ENCODE measurements at places on chromosomes 6 and 20. TPM values are rescaled to one million over a fixed set of nuclear protein-coding genes. Genes with fewer than 3 reads are reported as not detected.

Gene TCEA2
- 45.6 TPM for total RNA-seq

Gene ADGRB3
- total RNA-seq: 9.0 TPM

Gene MYH7B
- total RNA-seq: 3.9 TPM

Gene LTA
- not detected for total RNA-seq

- no peaks in the 10 kb centered on the region for H3K4me1 ChIP-seq
- no peak overlapping the region for H3K4me3 ChIP-seq
- H3K27ac ChIP-seq: no peak overlapping the region
- no peaks in the 10 kb centered on the region for H3K36me3 ChIP-seq
Observed at GRCh38 chr20:41748051-41748450, 129.9 kb upstream of the CHD6 start.

- peak overlapping the region; percentile 87 for H3K27ac ChIP-seq
- H3K4me1 ChIP-seq: peaks cover 33% of the 10 kb centered on the region
- no peaks in the 10 kb centered on the region for H3K27me3 ChIP-seq
- no peaks in the 10 kb centered on the region for H3K36me3 ChIP-seq
- DNase-seq: no peak
- H3K4me3 ChIP-seq: no peak overlapping the region
Observed at GRCh38 chr6:163323705-163324104, 90.8 kb upstream of the QKI start.

GRCh38 chr6:79385333-79385732 lies 150.9 kb upstream of the HMGN3 start:
- no peaks in the 10 kb centered on the region for H3K4me1 ChIP-seq
- no peak overlapping the region for H3K27ac ChIP-seq
- no peaks in the 10 kb centered on the region for H3K27me3 ChIP-seq
- DNase-seq: no peak
- no peak overlapping the region for H3K4me3 ChIP-seq

DNA sequence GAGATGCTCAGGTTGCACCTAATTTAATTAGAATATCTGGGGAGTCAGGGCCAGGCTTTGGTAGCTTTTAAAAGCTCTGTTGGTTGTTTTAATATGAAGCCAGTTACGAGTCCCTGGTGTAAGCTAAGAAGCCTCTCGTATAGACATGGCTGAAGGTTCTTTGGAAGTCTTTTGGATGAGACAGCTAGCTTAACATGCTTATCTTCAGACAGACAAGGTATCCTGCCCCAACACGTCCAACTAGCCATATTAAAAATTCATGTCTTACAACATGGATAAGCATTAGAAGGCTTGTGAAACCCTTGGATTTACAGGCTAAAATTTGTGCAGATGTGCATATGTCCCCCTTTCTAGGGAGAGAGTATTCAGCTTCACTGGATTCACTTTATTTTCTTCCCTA lies 105.7 kb upstream of the KCNK16 start:
- no peaks in the 10 kb centered on the region for H3K27me3 ChIP-seq
- no peak overlapping the region for H3K27ac ChIP-seq
- no peak overlapping the region for H3K4me3 ChIP-seq
- H3K4me1 ChIP-seq: no peaks in the 10 kb centered on the region
- DNase-seq: no peak

DNA sequence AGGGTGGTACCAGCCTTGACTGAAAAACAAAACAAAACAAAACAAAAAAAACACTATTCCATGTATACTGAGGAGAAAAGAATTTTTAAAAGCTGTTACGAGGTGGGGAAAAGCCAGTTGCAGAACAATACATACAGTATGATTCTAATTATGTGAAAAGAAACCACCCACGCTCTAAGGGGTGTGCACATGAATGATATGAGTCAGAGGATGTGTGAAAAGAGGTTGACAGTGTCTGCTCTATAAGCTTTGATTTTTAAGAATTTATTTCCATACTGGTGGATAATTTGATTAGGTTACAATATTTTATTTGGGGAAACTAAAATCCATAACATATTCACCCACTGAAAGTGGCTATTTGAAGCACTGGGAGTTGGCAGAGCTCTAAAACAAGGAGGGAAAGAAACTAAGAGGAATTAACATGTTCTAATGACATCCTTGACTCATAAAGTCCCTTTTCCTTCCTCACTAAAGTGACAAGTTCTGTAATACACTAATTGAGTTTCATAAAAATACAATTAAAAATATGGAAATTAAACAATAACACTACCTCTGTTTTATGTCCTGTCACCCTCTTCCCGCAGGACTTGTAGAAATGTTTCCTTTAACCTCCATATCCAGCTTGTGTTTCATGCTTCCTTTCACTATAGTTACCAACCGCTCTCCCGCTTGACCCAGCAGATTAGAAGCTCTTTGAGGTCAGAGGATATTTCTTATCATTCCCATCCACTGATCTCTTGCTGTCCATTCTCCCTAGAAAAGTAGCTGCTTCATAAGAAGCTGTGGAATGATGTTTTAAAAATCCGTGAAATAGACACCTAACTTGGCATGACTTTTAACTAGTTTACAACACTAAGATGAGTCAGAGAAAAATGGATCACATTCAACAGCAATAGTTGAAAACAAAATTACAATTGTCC lies 118.6 kb upstream of the CCDC28A start:
- H3K4me1 ChIP-seq: peaks cover 7% of the 10 kb centered on the region
- DNase-seq: no peak
- no peaks in the 10 kb centered on the region for H3K27me3 ChIP-seq
- H3K27ac ChIP-seq: no peak overlapping the region
- H3K36me3 ChIP-seq: no peaks in the 10 kb centered on the region

DNA sequence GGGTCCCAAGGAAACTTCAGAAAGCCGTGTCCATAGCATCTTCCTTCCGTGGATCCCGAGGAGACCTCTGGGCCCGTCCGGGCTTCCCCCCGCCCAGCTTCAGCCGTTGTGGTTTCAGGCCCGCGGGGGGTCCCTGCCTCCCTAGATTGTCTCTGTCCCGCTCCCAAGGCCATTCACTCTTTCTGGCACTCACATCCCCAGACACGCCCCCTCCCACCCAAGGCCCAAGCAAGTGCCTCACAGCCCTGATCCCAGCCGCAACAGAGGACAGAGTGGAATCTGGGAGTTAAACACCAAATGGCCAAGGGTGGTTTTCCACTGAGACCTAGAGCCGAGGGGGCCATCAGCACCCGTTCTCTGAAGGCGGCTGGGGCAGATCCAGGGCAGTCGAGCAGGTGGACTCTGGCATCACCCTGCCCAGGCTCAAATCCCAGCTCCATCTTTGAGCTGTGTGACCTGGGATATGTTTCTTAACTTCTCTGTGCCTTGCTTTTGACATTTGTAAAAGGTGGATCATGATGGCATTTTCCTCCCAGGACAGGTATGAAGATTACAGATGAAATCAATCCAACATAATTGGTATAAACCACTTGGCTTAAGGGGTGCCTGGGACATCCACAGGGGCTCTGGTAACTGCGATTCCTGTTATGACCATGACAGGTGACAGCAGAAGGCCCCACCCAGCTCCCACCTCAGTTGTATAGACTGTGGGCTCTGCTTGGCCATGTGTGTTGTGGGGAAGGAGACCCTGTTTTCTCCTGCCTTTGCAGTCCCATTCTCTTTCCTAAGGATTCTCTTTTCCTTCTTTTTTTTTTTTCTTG lies 48.1 kb downstream of the CTCFL start:
- H3K27ac ChIP-seq: no peak overlapping the region
- H3K27me3 ChIP-seq: peaks cover 22% of the 10 kb centered on the region
- DNase-seq: no peak

- H3K4me1 ChIP-seq: no peaks in the 10 kb centered on the region
- H3K4me3 ChIP-seq: no peak overlapping the region
- DNase-seq: no peak
- no peaks in the 10 kb centered on the region for H3K27me3 ChIP-seq
- H3K27ac ChIP-seq: no peak overlapping the region
- no peaks in the 10 kb centered on the region for H3K36me3 ChIP-seq
Observed at GRCh38 chr6:12335131-12335527, 45.0 kb downstream of the EDN1 start.

GRCh38 chr6:41576667-41577066 lies 30.5 kb downstream of the FOXP4 start:
- no peaks in the 10 kb centered on the region for H3K36me3 ChIP-seq
- H3K4me3 ChIP-seq: no peak overlapping the region
- peaks cover 91% of the 10 kb centered on the region for H3K4me1 ChIP-seq
- no peak overlapping the region for H3K27ac ChIP-seq

DNA sequence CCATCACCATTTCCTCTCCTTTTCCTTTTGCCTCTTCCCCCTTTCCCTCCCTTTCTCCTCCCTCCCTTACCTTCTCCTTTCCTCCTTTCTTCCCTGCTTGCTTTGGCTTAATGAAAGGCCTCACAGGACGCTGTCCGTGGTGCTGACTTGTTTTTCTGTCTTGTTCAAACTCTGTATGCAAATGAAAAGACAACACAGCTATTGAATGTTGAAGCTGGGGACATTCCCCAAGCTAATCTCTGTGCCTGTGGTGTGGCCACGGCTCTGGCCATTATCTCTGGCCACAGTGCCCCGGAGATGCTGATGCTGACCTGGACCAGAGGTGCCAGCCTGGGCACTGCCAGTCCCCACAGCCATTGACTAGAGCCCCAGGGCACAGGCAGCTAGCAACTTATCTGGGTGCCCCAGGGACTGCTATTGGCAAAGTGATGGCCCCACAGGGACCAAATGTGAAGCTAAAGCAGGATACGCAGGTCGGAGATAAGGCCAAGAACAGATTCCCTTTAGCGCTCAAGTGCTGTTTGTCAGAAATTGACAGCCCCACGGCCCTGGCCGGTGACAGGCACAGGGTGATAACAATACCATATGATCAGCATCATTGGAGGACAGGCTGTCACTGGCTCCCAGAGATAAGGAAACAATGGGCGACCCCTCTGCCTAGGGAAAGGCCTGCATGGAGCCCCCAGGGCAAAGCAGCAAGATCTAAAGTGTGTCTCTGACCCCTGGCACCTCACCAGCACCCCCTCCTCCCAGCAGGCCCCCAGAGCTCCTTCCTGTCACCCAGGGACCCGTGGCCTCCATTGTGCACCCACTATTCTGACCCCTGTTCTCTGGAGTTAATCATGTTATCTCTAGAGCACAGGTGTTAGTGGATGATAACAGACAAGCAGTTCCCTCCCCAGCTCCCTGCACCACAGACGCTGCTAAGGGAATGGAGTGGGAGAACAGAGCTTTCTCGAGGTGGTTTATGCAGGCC lies 31.6 kb upstream of the SLC32A1 start:
- no peak overlapping the region for H3K4me3 ChIP-seq
- no peaks in the 10 kb centered on the region for H3K36me3 ChIP-seq
- H3K4me1 ChIP-seq: no peaks in the 10 kb centered on the region
- H3K27me3 ChIP-seq: no peaks in the 10 kb centered on the region
- no peak overlapping the region for H3K27ac ChIP-seq

DNA sequence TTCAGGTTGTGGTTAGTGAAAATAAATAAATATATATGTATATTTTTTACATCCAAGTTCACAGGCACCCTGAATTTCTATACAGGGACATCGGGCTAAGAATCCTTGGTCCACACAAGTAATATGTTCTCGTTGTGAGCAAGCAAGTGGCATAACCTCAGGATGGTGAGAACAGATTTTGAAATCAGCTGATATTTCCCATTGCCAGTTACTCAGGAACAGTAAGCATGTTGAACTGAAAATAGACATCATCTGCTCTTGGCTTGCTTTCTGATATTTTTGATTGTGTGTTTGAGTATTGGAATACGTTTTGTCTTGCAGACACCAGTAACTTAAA lies 87.7 kb downstream of the TRMT6 start:
- no peak for DNase-seq
- H3K27me3 ChIP-seq: no peaks in the 10 kb centered on the region
- H3K4me1 ChIP-seq: no peaks in the 10 kb centered on the region
- no peak overlapping the region for H3K4me3 ChIP-seq
- H3K36me3 ChIP-seq: no peaks in the 10 kb centered on the region
- H3K27ac ChIP-seq: no peak overlapping the region

DNA sequence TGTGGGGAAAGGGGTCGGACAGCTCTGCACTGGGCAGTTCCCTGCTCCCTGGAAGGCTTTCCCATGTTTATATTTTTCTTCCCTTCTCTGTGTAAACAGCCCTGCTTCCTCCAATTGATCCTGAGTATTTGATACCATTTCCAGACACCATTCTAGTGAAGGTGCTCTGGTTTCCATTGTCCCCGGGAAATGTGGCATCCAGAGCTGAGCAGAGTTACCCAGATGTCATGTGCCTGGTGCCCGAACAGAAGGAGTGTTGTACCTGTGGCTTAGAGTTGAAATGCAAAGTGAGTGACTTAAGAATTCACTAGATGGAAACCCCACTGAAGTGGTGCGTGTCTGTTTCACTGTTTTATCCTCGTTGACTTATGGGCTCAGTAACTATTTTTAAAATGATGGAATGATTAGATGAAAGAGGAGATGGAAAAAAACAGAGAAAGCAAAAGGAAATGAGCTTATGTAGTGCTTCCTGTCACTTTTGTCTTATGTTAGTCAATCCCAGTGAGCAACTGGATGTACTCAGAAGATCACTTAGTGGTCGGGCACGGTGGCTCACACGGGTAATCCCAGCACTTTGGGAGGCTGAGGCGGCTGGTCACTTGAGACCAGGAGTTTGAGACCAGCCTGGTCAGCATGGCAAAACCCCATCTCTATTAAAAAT lies 83.8 kb downstream of the SASH1 start:
- H3K27ac ChIP-seq: no peak overlapping the region
- no peak overlapping the region for H3K4me3 ChIP-seq
- no peaks in the 10 kb centered on the region for H3K27me3 ChIP-seq
- no peak for DNase-seq
- peaks cover 2% of the 10 kb centered on the region for H3K4me1 ChIP-seq

DNA sequence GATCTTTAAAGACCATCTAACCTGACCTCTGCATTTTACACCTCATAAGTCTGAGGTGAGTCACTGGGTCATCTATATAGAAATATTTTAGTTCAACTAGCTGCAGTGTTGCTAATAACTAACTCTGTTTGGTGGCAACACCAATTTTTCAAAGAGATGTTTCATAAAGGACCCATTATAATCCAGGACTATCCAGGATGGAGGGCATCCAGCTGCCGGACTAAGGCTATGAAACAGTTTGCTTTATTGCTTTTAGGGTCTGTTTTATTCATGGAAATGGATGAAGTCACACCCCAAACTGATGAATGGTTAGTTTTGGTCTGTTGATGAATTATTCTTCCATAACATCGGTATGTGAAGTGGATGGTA lies 204.2 kb upstream of the GMDS start:
- H3K27ac ChIP-seq: no peak overlapping the region
- no peak for DNase-seq
- H3K36me3 ChIP-seq: no peaks in the 10 kb centered on the region
- no peaks in the 10 kb centered on the region for H3K4me1 ChIP-seq
- H3K4me3 ChIP-seq: no peak overlapping the region

DNA sequence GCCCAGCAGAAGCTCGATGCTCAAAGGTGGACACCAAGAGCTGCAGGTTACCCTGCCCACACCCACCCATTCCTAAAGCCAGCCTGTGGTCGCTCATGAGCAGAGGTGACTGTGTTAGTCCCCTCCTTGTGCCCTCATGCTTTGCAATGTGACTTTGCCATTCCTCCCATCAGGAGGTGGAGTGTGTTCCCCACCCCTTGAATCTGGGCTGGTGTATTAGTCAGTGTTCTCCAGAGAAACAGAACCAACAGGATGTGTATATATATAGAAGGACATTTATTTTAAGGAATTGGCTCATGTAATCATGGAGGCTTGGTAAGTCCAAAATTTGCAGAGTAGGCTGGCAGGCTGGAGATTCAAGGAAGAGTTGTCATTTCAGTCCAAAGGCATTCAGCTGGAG lies 54.4 kb upstream of the RNF24 start:
- H3K4me3 ChIP-seq: no peak overlapping the region
- no peaks in the 10 kb centered on the region for H3K27me3 ChIP-seq
- peaks cover 52% of the 10 kb centered on the region for H3K4me1 ChIP-seq
- H3K27ac ChIP-seq: no peak overlapping the region
- no peak for DNase-seq

- H3K27ac ChIP-seq: no peak overlapping the region
- no peak for DNase-seq
- peaks cover 9% of the 10 kb centered on the region for H3K4me1 ChIP-seq
- H3K4me3 ChIP-seq: no peak overlapping the region
Observed at GRCh38 chr6:157952861-157953351, 28.8 kb upstream of the SYNJ2 start.
